ENCODE measurements at places on chromosomes 1 and 21.

GRCh38 chr1:5513846-5514526, 478.2 kb downstream of the NPHP4 start:
- no peak for DNase-seq

DNA sequence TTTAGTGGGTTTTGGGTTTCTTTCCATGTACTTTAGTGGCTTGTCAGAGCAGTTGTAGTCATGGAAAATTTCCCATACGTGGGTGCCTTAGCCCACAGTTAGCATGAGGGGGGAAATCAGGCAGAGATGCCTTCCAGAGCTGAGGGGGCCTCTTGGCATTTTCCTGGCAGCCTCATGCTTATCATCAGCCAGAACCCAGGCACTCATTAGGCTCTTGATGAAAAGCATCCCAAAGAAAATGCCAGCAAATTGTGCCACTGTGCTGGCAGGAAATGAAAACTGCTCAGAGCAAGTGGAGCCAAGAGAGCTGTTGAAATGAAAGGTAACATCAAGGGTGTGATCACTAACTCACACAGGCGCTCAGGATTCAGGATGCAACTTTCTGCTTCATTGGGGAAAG, 128.0 kb downstream of the TNNI3K start:
- peak; percentile 56 for DNase-seq

GRCh38 chr1:46533179-46533864, 18.1 kb downstream of the KNCN start:
- DNase-seq, result no peak

- peak; percentile 83 for DNase-seq
Observed at GRCh38 chr1:153962088-153963029, 978 bp downstream of the SLC39A1 start.

DNA sequence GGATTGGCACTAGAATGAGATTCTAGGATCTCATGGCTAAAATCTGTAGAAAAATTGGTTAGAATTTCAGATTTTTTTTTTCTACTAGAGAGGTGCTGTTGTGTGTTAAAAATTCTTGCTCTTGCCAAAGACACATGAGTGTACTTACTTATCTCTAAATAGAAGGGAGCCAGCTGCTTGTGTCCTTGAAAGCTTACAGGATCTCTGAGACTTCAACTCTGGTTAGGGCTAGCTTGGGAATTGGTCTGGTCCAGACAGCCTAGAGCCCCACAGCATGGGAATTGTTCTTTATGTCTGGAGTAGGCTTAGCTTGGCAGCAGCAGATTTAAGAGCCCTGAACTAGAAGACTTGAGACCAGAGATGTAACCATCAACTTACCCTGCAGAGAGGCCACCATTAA, 37.3 kb downstream of the MACO1 start:
- DNase-seq, result no peak
